Left lung (tissue), 14 donors: ENCODE measurements at places on chromosomes 12 and 14. TPM values are rescaled to one million over a fixed set of nuclear protein-coding genes. Genes with fewer than 3 reads are reported as not detected.
A peak's percentile ranks its signal among the peaks of the same experiment; 100 is the strongest.

KRT3 gene
- total RNA-seq = not detected

TSPAN19 gene
- 5.4 TPM for total RNA-seq

BBS10 gene
- 10.9 TPM for total RNA-seq

USP44 gene
- 11.3 TPM for total RNA-seq

PNN gene
- 42.7 TPM for total RNA-seq

DNA sequence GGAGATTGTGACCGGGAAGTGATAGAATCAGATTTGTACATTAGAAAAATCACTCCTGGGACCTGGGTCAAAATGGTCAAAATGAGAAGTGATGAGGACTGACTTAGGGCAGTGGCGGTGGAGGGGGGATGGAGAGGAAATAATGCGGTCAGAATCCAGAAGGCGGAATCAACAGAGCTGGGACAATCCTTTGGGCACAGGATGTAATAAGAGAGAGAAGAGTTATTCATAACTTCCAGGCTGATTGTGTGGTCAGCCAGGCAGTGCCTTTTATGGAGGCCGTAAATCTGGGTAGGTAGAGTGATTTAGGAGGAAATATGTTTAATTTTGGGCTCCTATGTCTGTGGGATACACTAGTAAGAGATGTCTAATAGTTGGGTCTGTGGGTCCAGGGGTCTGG lies 21.6 kb downstream of the FBXL14 start:
- no peak overlapping the region for H3K27ac ChIP-seq
- no peaks in the 10 kb centered on the region for H3K27me3 ChIP-seq
- no peaks in the 10 kb centered on the region for H3K36me3 ChIP-seq
- H3K4me1 ChIP-seq = peaks cover 20% of the 10 kb centered on the region
- no peak overlapping the region for H3K4me3 ChIP-seq

DNA sequence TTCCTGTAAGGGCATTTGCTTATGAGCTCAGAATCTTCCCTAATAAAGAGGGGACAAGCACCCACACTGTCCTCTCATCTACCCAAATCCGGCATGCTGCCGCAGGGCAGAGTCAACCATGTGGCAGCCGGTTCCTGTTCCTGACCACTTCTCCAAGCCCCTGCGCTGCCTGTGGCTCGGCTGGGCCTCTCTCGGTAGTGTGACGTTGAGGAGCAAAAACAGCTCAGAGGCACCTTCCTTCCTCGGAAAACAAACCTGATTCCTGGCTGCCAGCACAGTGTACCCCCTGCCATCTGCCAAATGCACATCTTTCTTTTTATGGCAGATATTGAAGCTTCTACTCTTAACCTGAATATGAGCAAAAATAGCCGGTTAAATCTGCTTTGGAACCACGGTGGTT lies 50.5 kb downstream of the CFAP251 start:
- H3K4me1 ChIP-seq = peaks cover 8% of the 10 kb centered on the region
- no peaks in the 10 kb centered on the region for H3K27me3 ChIP-seq
- H3K36me3 ChIP-seq = no peaks in the 10 kb centered on the region
- DNase-seq = no peak
- no peak overlapping the region for H3K4me3 ChIP-seq
- no peak overlapping the region for H3K27ac ChIP-seq

- H3K27ac ChIP-seq = no peak overlapping the region
- peaks cover 13% of the 10 kb centered on the region for H3K4me1 ChIP-seq
- H3K27me3 ChIP-seq = no peaks in the 10 kb centered on the region
- no peaks in the 10 kb centered on the region for H3K36me3 ChIP-seq
Observed at GRCh38 chr12:109591041-109591440, 17.4 kb downstream of the MVK start.

- H3K4me3 ChIP-seq = no peak overlapping the region
- H3K27ac ChIP-seq = no peak overlapping the region
- DNase-seq = peak; percentile 13
- no peaks in the 10 kb centered on the region for H3K36me3 ChIP-seq
Observed at GRCh38 chr12:132363661-132364347, 34.4 kb upstream of the GALNT9 start.

- no peak overlapping the region for H3K4me3 ChIP-seq
- peaks cover 19% of the 10 kb centered on the region for H3K27me3 ChIP-seq
- H3K27ac ChIP-seq = no peak overlapping the region
- DNase-seq = peak; percentile 36
- no peaks in the 10 kb centered on the region for H3K36me3 ChIP-seq
- H3K4me1 ChIP-seq = peaks cover 9% of the 10 kb centered on the region
Observed at GRCh38 chr12:76883811-76884210, 5.0 kb upstream of the CSRP2 start.

DNA sequence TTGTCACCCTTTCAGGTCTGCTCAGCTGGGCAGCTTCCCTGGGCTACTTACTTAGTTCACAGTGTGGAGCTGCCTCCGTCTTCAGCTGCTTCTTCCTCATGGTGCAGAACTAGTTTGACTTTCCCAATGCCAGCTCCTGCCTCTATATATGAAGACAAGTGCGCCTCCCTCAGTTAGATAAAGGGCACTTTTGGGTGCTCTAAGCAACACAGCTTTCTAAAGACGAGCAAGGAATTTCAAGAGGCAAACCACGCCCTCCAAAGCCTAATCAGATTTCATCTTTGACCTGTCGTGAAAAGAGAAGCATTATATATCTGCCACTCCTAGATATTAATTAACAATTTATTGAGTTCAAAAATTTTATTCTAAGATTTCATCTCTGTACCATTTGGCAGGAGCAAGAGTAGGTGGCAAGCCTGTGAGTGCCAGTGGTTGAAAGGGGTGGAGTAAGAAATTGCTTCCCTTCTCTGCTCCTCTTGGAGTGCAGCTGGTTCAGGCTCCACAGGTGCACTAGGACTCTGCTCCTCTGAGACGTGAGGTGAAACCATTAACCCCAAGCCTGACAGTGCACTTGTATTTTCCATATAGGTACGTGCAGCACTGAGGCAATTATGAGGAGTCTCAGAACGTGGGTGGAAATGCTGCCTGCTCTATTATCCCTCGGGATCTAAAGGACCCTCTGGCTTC lies 2.1 kb upstream of the SLC11A2 start:
- H3K27me3 ChIP-seq = no peaks in the 10 kb centered on the region
- H3K4me3 ChIP-seq = peak overlapping the region; percentile 2
- no peak for DNase-seq
- no peaks in the 10 kb centered on the region for H3K36me3 ChIP-seq

DNA sequence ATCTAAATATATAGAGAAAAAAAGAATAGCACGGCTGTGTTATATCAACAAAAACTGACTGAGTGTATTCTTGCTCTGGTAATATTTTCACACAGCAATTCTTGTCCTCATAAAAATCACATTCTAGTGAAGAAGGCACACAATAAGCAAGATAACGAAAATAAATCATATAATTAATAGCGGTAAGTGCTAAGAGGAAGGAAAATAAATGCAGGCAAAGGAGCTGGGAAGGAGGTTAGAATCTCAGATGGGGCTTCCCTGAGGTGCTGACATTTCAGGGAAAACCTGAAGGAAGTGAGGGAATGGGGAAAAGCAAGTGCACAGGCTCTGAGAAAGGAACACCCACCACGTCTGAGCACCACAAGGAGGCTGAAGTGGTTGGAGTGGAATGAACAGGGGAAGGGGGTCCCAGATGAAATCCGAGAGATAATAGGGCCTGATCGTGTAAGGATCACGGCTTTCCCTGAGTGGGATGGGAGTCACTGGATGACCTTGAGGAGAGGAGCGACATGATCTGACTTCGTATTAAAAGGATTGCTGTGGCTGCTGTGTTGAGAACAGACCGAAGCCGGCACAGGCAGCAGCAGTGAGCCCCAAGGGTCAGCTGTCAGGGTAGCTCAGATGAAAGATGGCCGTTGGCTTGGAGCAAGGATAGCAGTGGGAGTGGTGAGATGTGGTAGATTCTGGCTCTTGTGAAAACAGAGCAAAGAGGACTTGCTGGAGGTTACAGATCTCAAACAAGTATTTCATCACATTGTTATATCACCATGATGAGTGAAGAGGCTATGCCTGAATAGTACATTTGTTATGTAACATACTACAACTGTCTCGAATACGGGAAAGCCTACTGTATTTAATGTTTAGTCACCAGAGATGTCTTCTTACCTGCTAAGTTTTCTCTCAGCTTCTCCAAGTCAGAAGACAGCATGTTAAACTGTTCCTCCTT lies 67.1 kb upstream of the VPS33A start:
- no peaks in the 10 kb centered on the region for H3K27me3 ChIP-seq
- no peak for DNase-seq
- H3K27ac ChIP-seq = no peak overlapping the region
- no peaks in the 10 kb centered on the region for H3K36me3 ChIP-seq
- H3K4me3 ChIP-seq = no peak overlapping the region
